ENCODE measurements at places on chromosomes 1 and 21. TPM values are rescaled to one million over a fixed set of nuclear protein-coding genes. Genes with fewer than 3 reads are reported as not detected.

The FRRS1 gene
- 23.9 TPM for total RNA-seq

The IFNLR1 gene
- total RNA-seq: 5.8 TPM

The CYYR1 gene
- 0.68 TPM for total RNA-seq

The CA6 gene
- total RNA-seq: not detected

All from nasal cavity respiratory epithelium epithelial cell of viscerocranial mucosa (primary cell).